MV-4-11 (cell line): ENCODE measurements at places on chromosomes 1 and 21.

- peak; percentile 91 for DNase-seq
These were observed 13.6 kb downstream of the DENND1B start for GRCh38 chr1:197761654-197762053.

- DNase-seq: no peak
These were observed 18.1 kb downstream of the RSBN1 start for GRCh38 chr1:113793878-113794834.

- DNase-seq: no peak
These were observed 301.7 kb upstream of the VAMP3 start for GRCh38 chr1:7469255-7469938.

GRCh38 chr1:203638103-203638475, 11.5 kb downstream of the ATP2B4 start:
- no peak for DNase-seq

DNA sequence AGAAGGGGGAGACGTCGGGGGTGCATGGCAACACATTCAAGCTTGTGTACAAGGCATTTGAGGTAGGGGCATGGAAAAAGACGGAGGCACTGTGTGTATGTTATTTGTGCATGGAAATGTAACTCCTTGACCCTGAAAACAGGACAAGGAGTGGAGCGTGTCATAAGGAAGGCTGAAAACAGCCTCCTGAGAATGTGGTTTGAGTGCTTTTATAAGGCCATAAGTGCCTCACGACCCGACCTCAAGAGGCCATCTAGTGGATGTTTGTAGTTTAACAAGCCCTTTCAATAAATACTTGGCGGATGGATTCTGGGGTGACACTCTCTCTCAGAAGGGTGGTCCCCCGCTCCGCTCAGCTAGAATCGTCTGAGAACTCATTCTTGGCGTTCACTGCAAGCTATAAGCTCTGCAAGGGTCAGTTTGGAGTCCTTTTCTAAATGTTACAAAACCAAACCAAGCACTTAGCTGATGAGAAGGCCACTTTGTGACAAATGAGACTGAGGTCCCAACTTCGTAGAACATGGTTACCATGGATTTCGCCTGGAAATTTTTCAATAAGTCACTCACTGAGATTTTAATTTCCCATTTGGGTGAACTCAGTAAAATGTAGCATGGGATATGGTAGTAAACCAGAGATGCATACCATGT, 38.8 kb upstream of the CLCA4 start:
- peak; percentile 49 for DNase-seq

- DNase-seq: no peak
These were observed 427.7 kb downstream of the LRRIQ3 start for GRCh38 chr1:73770109-73770905.

- DNase-seq: no peak
These were observed 23.4 kb upstream of the TARDBP start for GRCh38 chr1:10989095-10989494.

DNA sequence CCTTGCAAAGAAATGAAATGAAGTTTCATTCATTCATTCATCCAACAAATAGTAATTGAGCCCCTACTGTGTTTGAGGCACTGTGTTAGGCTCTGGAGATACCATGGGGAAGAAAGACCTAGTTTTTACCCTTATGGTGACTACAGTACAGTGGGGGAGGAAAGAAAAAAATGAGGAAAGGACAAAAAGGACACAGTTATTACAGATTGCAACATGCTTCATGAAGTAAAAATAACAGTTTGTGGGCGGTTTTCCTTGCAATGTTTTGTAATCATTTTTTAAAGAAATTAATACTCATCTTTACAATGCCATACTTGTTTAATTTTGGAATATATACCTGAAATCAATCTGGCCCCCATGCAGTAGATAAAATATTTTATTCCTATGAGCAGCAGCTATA, 120.3 kb downstream of the TM2D1 start:
- DNase-seq: peak; percentile 76

GRCh38 chr1:116347696-116348095, 25.3 kb upstream of the ATP1A1 start:
- DNase-seq: no peak

GRCh38 chr21:33395891-33396331, 7.3 kb upstream of the IFNGR2 start:
- peak; percentile 55 for DNase-seq

DNA sequence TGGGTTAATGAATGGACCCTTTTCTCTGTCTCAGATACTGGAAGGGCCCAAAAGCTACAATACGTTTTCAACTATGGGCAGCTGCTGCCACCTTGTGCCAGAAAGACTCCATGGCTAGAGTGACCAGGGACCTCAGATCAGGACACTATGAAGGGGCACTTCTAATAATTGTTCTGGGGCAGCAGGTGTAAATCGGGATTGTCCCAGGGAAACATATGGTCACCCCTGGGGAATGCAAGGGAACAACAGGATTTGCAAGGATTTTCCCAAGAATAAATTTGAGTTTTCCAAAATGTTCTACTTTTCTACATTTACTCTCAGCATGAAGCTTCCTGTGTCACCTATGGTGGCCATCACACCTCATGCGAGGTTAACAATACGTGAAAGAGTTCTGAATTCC, 12.0 kb upstream of the FCAMR start:
- peak; percentile 41 for DNase-seq

DNA sequence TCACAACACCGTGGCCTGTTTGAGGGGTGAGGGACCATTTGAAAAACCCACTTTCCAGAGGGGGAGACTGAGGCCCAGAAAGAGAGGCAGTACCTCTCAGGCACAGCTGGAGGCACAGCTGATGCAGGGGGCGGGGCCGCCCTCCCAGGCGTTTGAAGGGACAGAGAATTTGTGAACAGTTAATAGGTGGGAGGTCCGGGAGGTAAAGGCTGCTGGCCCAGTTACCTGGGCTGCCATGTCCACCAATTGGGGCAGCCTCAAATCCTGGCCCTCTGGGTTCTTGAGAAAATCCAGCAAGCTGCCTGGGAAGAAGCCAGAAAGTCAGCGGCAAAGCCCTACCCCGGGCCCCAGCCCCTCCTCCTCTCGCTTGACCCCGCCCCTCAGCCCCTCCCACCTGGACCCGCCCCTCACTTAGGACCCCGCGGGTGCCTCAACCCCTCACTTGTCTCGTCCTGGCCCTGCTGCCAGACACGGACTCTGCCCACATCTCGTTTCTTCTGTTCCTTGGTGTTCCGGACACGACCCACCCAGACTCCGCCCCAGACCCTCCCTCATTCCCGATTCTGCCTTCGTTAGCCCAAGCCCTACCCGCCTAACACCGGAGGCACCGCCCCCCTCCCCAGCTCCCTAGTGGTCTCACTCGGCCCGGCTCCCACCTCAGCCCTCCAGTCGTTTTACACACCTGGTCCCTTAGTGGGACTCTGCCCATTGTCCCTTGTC, 10.8 kb upstream of the AHDC1 start:
- no peak for DNase-seq

DNA sequence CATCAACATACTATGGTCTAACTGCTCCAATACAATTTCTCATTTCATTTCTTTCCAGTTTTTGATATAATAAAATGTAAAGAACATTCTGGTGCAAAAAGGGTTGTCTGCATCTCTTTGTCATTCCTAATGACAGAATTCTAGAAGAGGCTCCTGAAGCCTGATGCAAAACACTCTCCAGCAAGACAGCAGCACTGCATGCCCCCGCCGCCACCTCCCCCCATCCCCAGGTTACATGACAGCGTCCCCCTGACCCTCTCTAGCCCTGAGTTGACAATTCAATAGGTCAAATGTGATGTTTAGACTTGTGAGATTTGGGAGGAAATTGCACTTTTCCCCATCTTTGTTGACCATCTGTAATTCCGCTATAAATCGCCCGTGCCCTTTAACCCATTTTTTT, 64.6 kb upstream of the C1orf21 start:
- DNase-seq: no peak

- peak; percentile 77 for DNase-seq
These were observed 75.2 kb downstream of the MPZL1 start for GRCh38 chr1:167797015-167797414.

- no peak for DNase-seq
These were observed 1.1 kb upstream of the ATP8B2 start for GRCh38 chr1:154324241-154324640.

DNA sequence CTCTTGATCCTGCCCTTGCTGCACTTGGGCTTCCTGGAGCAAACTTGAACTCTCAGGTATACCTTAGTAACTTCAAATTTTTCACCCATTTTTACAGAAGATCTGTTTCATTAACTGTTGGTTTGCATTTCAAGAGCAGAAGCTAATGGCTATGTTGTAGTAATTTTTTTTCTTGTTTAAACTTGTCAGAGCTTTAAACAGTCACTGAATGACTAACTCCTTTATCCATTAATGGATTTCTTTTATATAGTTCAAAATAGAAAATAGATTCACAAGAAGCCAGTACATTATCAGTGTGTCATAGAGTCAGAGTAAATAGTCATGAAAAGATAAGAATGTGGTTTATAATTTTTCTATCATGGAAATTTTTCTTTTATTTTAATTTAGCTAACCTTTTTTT, 13.6 kb downstream of the SRSF11 start:
- no peak for DNase-seq

GRCh38 chr1:184748740-184749139, 5.9 kb downstream of the EDEM3 start:
- DNase-seq: no peak

GRCh38 chr1:48266576-48266975, 44.1 kb downstream of the SLC5A9 start:
- no peak for DNase-seq

- peak; percentile 22 for DNase-seq
These were observed 77.9 kb downstream of the PSMG1 start for GRCh38 chr21:39105341-39105765.
